ENCODE measurements at places on chromosomes 12 and 14.
A peak's percentile ranks its signal among the peaks of the same experiment; 100 is the strongest.

DNA sequence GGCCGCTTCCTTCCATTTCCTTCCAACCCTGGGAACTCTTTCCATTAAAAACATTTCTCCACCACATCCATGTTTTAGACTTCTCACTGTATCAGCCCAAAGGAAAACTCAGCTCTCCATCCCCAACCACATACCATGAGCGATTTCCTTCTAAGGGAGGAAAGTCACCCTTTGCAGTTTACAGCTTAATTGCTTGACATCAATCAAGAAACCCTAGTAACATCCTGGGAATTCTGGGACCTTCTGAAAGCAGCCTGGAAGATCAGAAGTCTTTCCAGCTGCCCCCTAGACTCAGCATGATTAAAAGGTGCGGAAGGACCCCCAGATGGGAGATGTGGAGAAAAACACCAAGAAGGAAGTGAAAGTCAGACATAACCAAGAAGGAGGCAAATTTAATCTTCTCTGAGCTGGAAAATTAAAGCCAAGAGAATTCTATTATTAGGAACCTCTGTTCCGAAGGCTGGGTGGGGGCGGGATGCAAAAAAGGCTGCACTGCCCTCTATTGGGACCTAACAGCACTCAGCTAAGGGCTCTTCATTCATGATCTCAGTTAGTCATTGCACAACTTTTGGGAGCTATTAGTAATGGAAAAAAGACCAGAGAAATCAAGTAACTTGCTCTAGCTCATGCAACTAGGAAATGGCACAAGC lies 73.3 kb upstream of the PLXNC1 start:
- DNase-seq = peak; percentile 84
- no peaks in the 10 kb centered on the region for H3K36me3 ChIP-seq
- peaks cover 25% of the 10 kb centered on the region for H3K4me1 ChIP-seq
- H3K4me3 ChIP-seq = no peak overlapping the region
- no peaks in the 10 kb centered on the region for H3K27me3 ChIP-seq

DNA sequence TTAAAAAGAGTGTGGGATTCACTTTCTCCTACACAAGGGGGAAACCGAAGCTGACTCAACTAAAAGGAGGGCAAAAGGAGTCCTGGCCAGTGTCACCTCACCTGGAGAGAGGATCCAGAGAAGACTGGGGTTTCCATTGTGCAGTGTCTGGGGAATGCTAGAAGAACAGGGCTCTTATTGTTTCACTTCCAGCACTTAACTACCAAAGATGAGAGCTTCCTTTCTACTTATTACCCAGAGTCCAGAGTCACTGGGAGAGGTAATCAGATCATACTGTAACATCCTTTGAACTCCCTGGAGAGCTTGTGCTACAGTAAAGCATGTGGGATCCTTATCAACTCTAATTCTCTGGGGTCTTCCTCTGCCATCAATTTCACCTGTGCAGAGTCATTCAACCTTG lies 148.4 kb upstream of the BCL2L14 start:
- H3K27me3 ChIP-seq = no peaks in the 10 kb centered on the region
- no peak overlapping the region for H3K4me3 ChIP-seq
- H3K36me3 ChIP-seq = no peaks in the 10 kb centered on the region
- no peak overlapping the region for H3K27ac ChIP-seq
- DNase-seq = no peak

DNA sequence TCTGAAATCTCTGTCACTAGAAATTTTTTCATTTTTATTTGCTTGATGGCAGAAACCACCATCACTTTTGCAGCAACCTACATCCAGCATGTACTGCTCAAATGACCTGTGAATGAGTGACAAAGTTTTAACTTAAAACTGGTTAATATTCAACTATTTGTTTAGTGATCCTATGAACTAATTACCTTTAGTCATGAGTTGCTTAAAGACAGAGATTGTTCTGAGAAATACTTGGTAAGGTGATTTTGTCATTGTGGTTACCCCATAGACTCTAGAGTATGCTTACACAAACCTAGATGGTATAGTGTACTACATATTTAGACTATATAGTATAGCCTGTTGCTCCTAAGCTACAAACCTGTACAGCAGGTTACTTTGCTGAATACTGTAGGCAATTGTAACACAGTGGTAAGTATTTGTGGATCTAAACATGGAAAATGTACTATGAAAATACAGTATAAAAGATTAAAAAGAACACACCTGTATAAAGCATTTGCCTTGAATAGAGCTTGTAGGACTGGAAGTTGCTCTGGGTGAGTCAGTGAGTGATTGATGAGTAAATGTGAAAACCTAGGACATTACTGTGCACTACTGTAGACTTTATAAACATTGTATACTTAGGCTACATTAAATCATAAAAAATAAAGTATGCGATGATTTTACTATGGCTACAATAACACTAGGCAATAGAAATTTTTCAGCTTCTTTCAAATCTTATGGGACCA lies 256.6 kb upstream of the PPFIA2 start:
- H3K36me3 ChIP-seq = no peaks in the 10 kb centered on the region
- H3K4me1 ChIP-seq = no peaks in the 10 kb centered on the region
- H3K4me3 ChIP-seq = no peak overlapping the region
- H3K27me3 ChIP-seq = no peaks in the 10 kb centered on the region

GRCh38 chr12:6952121-6952862 lies 1.1 kb downstream of the PTPN6 start:
- DNase-seq = no peak
- no peaks in the 10 kb centered on the region for H3K27me3 ChIP-seq
- no peaks in the 10 kb centered on the region for H3K36me3 ChIP-seq
- no peak overlapping the region for H3K4me3 ChIP-seq
- peak overlapping the region; percentile 82 for H3K27ac ChIP-seq

- H3K27me3 ChIP-seq = no peaks in the 10 kb centered on the region
- H3K36me3 ChIP-seq = no peaks in the 10 kb centered on the region
- no peak overlapping the region for H3K4me3 ChIP-seq
- no peak for DNase-seq
Measured at GRCh38 chr14:54637270-54638134, 70.6 kb downstream of the SAMD4A start.

DNA sequence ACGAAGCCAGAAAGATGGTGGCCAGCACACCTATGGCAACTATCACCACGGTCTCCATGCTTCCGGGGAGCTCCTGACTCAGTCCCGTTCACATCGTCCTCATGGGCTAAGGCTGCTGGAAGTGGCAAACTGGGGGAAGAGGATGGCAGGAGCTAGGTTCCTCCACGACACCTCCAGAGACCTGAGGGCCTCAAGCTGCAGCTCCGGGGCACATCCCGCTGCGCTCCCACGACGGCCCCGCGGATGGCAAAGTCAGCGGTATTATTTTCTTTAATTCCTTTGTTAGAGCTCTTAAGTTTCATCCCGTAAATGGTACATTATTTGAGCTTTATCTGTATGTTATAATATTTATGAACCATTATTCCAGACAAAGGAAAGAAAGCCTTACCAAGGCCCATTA lies 190.5 kb downstream of the DACT1 start:
- H3K4me1 ChIP-seq = no peaks in the 10 kb centered on the region
- H3K27me3 ChIP-seq = no peaks in the 10 kb centered on the region
- no peaks in the 10 kb centered on the region for H3K36me3 ChIP-seq
- H3K4me3 ChIP-seq = no peak overlapping the region

GRCh38 chr12:8501720-8502119 lies 11.6 kb upstream of the CLEC4D start:
- H3K36me3 ChIP-seq = no peaks in the 10 kb centered on the region
- no peak overlapping the region for H3K4me3 ChIP-seq
- peaks cover 26% of the 10 kb centered on the region for H3K27me3 ChIP-seq
- no peak for DNase-seq
- H3K4me1 ChIP-seq = no peaks in the 10 kb centered on the region

- H3K36me3 ChIP-seq = no peaks in the 10 kb centered on the region
- H3K27ac ChIP-seq = no peak overlapping the region
- H3K4me1 ChIP-seq = peaks cover 7% of the 10 kb centered on the region
Measured at GRCh38 chr12:6697584-6698351, 2.8 kb downstream of the PIANP start.

- peaks cover 18% of the 10 kb centered on the region for H3K36me3 ChIP-seq
- no peak overlapping the region for H3K27ac ChIP-seq
- H3K27me3 ChIP-seq = no peaks in the 10 kb centered on the region
- no peaks in the 10 kb centered on the region for H3K4me1 ChIP-seq
- no peak overlapping the region for H3K4me3 ChIP-seq
- DNase-seq = no peak
Measured at GRCh38 chr12:103780093-103780440, 61.0 kb downstream of the NT5DC3 start.

- H3K27me3 ChIP-seq = no peaks in the 10 kb centered on the region
- no peak for DNase-seq
- peaks cover 3% of the 10 kb centered on the region for H3K36me3 ChIP-seq
- no peak overlapping the region for H3K27ac ChIP-seq
Measured at GRCh38 chr14:102750376-102750775, 26.9 kb upstream of the TRAF3 start.

- H3K27me3 ChIP-seq = no peaks in the 10 kb centered on the region
- H3K27ac ChIP-seq = no peak overlapping the region
- peaks cover 36% of the 10 kb centered on the region for H3K4me1 ChIP-seq
- no peak overlapping the region for H3K4me3 ChIP-seq
Measured at GRCh38 chr12:30794020-30794419, 39.3 kb upstream of the CAPRIN2 start.

DNA sequence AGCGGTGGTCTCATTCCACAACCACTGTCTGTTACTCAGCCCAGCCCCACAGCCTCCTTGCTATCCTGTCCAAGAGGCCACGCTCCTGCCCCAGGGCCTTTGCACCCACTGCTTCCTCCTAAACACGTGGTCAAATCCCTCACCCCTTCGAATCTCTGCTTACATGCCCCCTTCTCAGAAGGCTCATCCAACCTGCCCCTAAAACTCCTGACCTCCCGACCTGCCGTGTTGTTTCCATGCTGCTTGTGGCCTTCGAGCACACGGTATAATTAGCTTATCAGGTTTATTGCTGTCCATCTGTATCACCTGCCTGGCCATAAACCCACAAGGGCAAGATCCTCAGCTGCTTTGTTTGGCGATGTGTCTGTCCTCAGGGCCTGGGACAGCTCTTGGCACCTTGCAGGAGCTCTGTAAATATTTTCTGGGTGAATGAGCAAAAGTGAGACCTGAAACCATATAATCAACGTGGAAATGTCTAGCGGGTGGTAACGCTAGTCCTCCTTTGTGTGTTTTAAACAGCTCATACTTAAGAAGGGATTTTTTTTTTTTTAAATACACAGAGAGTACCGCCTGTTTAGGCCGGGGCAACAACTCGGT lies 36.0 kb downstream of the SCARB1 start:
- no peaks in the 10 kb centered on the region for H3K4me1 ChIP-seq
- H3K27ac ChIP-seq = no peak overlapping the region
- no peak for DNase-seq

GRCh38 chr14:99654235-99654985 lies 9.5 kb downstream of the HHIPL1 start:
- no peak overlapping the region for H3K27ac ChIP-seq
- peaks cover 5% of the 10 kb centered on the region for H3K4me1 ChIP-seq
- DNase-seq = peak; percentile 48
- H3K36me3 ChIP-seq = no peaks in the 10 kb centered on the region

DNA sequence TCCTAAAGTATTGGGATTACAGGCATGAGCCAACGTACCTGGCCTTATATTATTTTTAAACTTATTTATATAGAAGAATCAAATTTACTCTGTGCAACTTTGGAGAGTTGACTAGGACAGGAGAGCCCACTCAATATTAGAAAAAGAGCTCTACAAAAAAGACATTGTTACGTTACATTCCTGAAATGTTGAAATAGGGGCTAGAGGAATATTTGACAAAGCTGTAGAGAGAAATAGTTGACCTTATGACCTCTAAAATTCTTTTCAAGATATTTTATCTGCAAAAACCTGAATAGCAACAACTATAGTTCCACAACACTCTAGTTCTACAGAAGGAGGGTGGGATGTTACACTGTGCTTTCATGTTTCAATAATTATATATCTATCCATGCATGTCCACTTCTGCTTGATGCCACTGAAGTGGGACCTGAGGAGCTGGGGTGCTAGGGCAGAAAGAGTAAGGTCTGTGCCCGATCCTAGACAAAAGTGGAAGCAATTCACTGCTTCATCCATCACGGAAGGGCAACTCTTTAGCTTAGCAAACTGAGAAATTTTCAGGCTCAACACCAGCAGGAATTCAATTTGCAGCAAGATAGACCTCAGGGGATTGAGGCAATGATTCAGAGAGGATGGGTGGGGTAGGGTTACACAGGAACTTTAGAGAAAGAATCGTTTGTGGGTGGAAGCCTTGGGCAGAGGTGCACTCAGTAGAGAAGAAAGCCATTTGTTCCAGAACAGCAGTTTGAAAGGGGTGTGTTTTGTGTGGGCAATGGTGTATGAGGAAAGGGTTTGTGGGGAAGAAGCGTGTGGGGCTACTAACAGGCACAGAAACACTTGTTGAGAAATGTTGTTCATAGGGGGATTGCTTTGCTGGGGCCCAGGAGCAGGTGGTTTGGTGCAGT lies 16.0 kb upstream of the RNASE10 start:
- H3K4me3 ChIP-seq = no peak overlapping the region
- no peak for DNase-seq
- H3K27me3 ChIP-seq = no peaks in the 10 kb centered on the region
- H3K4me1 ChIP-seq = no peaks in the 10 kb centered on the region
- H3K27ac ChIP-seq = no peak overlapping the region

- DNase-seq = no peak
- peak overlapping the region; percentile 79 for H3K27ac ChIP-seq
- H3K4me3 ChIP-seq = peak overlapping the region; percentile 48
- H3K4me1 ChIP-seq = peaks cover 25% of the 10 kb centered on the region
- H3K27me3 ChIP-seq = no peaks in the 10 kb centered on the region
Measured at GRCh38 chr12:49621651-49622500, 1.5 kb upstream of the PRPF40B start.

- H3K4me1 ChIP-seq = no peaks in the 10 kb centered on the region
- no peaks in the 10 kb centered on the region for H3K36me3 ChIP-seq
- DNase-seq = no peak
- no peak overlapping the region for H3K27ac ChIP-seq
Measured at GRCh38 chr12:2113119-2113912, 60.5 kb downstream of the CACNA1C start.

GRCh38 chr14:23137813-23138535 lies 18.9 kb upstream of the CEBPE start:
- no peak overlapping the region for H3K4me3 ChIP-seq
- H3K4me1 ChIP-seq = peaks cover 22% of the 10 kb centered on the region
- H3K36me3 ChIP-seq = no peaks in the 10 kb centered on the region
- H3K27ac ChIP-seq = no peak overlapping the region
- no peaks in the 10 kb centered on the region for H3K27me3 ChIP-seq
- no peak for DNase-seq

- DNase-seq = no peak
- peak overlapping the region; percentile 39 for H3K27ac ChIP-seq
- no peaks in the 10 kb centered on the region for H3K27me3 ChIP-seq
- H3K4me3 ChIP-seq = peak overlapping the region; percentile 97
Measured at GRCh38 chr12:6915789-6916285, 1.5 kb downstream of the ENO2 start.

GRCh38 chr12:122067966-122068365 lies 10.6 kb upstream of the MLXIP start:
- no peaks in the 10 kb centered on the region for H3K36me3 ChIP-seq
- no peak overlapping the region for H3K27ac ChIP-seq
- no peak overlapping the region for H3K4me3 ChIP-seq

- H3K27ac ChIP-seq = no peak overlapping the region
- DNase-seq = no peak
- no peaks in the 10 kb centered on the region for H3K4me1 ChIP-seq
- no peak overlapping the region for H3K4me3 ChIP-seq
Measured at GRCh38 chr12:103561174-103561573, 25.9 kb upstream of the STAB2 start.

Measured in A673 (cell line).